ENCODE measurements at places on chromosomes 5 and 9.

DNA sequence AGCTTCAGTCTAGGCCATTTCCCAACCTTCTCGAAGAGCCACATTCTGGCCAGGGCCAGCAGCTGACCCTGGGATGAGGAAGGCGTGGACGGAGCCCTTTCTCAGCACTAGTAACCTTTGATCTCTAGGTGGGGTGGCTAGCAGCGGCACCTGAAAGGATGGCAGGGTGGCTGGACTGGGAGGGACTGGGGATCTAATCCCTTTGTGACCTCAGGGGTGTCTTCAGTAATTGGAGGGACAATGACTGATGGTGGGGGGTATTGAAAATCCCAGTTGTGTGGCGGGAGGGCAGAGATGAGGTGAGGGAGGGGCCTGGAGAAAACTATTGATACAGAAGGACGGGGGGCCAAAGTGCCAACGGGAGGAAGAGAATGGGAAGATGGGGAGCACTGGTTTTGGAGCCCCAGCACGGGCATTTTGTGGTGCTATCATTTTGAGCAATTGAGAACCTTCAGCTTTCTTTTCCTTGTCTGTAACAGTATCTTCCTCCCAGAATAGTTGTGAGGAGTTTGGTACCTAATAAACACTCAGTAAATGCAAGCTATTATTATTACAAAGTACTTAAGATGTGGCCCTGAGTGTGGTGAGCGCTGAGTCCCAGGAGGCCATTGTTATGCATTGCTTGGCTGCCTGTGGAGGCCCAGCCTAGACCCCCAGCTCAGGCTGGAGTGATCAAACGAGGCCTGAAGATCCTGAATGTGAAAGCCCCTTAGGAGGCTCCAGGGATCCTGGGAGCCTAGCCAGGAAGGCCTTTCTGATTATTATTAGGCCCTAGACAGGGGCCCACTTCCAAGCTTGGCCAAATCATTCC is 37.3 kb upstream of the UBE2D2 start:
- DNase-seq: no peak

DNA sequence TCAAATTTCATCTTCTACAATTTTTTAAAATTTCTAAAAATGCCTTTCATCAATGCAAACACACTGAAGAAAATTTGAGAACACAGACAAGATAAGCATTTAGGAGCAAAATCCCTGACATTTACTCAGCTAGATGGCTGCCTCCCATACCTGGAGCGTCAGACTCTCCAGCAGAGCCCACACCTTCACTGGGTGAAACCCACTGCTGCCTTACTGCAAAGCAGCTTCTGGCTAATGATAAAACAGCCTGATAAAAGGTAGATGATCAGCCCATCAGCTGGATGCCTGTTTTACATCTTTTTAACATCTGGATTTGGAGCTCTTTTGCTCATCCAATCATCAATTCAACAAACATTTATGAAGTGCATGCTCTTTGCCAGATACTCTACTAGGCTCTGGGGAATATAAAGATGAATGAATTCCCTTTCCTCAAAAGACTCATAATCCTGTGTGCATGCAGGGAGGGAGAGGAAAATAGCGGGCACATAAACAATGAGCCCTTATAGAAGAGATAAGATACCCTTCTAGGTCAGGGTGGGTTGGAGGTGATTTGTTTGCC is 271.2 kb downstream of the SAXO1 start:
- no peak for DNase-seq

- DNase-seq: no peak
Observed at GRCh38 chr5:135206862-135207261, 172.8 kb upstream of the PITX1 start.

DNA sequence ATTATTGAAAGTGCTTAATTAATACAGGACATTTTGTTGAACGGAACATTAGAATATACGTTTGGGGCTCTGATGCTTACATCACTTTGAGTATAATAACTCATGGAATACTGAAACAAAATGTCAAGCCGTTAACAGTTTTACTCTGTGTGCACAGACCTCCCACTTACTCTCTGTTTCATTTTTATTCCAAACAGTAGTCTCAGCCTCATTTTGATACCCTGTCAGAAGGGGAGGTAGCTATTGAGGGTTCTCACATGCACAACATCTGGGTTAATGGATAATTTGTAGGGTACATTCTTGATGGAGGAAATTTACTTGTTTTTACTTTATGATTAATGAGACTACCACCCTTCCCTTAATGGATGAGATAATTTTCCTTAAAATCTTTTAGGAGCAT is 59.0 kb downstream of the SCAMP1 start:
- DNase-seq: no peak

GRCh38 chr9:102209176-102209575 is 470.7 kb upstream of the GRIN3A start:
- DNase-seq: no peak

- DNase-seq: no peak
Observed at GRCh38 chr9:116390303-116391228, 237.0 kb downstream of the PAPPA start.
